Neuronal stem cell (in vitro differentiated cells): ENCODE measurements at places on chromosomes 12 and 14.

- DNase-seq: no peak
Measured at GRCh38 chr14:101137234-101137633, 233.7 kb upstream of the RTL1 start.

- no peak for DNase-seq
Measured at GRCh38 chr14:63896278-63896720, 43.5 kb downstream of the SYNE2 start.

DNA sequence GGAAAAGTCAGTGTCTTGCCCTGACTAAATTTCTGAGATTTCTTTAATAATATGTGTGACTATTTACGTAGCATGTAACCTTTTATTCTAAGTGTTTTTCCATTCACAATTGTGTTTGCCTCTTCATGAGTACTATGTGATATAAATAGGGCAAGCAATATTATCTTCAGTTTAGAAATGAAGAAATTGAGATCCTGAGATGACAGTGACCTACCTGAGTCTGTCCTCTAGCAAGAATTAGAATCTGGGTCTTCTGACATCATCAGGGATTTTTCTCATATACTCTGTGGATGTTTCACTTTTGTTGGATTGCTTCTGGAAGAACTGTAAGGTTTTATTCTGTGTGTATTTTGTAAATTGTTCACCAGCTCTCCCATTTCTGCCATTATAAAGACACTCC lies 35.0 kb downstream of the TMTC2 start:
- no peak for DNase-seq

GRCh38 chr14:78637489-78637888 lies 467.3 kb downstream of the NRXN3 start:
- DNase-seq: no peak

GRCh38 chr12:93136253-93137055 lies 207.4 kb upstream of the EEA1 start:
- DNase-seq: no peak
